ENCODE measurements at places on chromosomes 11 and 22.

GRCh38 chr22:19827341-19828034 lies 27.2 kb downstream of the GNB1L start:
- no peak for DNase-seq

DNA sequence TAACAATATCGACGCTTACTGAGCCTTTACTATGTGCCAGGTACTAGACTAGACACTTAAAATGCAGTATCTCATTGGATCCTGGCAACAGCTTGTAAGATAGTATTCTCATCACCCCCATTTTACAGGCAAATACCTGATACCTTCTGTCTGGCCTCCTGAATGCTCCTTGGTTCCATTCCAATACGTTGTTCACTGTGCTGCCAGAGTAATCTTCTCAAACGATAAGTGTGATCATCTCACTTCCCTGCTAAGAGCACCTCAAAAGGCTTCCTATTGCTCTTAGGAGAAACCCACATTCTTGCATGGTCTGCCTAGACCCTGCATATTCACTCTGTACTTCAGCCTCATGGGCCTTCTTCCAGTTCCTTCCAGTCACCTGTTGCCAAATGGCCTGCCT lies 1.3 kb upstream of the NRIP3 start:
- DNase-seq: no peak

DNA sequence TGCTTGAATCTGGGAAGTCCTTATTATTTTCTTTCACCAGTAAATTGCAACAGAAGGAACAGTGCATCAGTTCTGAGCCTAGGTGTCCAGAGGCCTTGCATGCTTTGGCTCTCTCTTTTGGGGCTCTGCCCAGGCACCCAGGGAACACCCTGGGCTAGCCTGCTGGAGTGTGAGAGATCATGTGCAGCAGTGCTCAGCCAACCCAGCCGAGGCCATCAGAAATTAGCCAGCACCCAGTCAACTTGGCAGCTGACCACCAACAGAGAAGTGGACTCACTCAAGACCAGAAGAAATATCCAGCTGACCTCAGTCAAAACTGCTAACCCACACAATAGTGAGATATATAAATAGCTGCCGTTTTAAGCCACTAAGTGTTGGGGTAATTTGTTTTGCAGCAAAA lies 11.2 kb upstream of the P4HA3 start:
- no peak for DNase-seq

GRCh38 chr11:122304306-122304705 lies 188.3 kb upstream of the BLID start:
- DNase-seq: no peak

GRCh38 chr11:22807855-22808570 lies 21.6 kb downstream of the SVIP start:
- DNase-seq: no peak

DNA sequence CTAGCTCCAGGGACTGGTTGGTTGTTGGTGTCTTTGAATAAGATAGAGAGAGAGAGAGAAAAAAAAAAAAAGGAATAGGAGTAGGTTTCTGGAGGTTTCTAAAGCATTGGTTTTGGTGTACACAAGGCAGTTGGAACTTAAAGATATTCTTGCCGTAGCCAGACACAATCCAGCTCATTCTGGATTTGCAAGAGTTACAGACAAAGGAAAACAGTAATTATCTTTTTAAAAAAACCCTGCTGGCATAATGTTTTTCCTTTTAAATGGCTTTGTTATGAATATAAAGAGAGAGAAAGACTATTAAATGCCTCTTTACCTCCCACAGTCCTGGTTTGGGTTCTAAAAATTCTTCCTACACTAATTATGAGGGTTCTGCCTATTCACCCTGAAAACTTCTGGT lies 120.4 kb upstream of the RAG2 start:
- no peak for DNase-seq

DNA sequence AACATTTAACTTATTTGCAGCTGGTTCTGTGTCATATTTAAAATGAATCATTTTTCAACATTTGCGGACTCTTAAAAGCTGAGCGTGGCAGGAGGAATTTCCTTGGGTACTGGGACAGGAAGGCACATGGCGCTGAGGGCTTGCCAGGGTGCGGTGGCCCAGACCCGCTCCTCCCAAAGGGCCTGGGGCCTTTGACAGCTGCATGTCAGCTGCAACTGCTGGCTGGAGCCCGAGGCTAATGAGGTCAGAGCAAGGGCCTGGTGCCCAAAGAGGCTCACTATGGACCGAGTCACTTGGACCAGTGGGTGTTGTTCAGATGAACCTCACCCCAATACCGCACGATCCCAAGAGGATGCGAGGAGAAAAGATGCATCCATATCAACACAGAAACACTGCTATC lies 326.9 kb downstream of the CTTN start:
- no peak for DNase-seq

DNA sequence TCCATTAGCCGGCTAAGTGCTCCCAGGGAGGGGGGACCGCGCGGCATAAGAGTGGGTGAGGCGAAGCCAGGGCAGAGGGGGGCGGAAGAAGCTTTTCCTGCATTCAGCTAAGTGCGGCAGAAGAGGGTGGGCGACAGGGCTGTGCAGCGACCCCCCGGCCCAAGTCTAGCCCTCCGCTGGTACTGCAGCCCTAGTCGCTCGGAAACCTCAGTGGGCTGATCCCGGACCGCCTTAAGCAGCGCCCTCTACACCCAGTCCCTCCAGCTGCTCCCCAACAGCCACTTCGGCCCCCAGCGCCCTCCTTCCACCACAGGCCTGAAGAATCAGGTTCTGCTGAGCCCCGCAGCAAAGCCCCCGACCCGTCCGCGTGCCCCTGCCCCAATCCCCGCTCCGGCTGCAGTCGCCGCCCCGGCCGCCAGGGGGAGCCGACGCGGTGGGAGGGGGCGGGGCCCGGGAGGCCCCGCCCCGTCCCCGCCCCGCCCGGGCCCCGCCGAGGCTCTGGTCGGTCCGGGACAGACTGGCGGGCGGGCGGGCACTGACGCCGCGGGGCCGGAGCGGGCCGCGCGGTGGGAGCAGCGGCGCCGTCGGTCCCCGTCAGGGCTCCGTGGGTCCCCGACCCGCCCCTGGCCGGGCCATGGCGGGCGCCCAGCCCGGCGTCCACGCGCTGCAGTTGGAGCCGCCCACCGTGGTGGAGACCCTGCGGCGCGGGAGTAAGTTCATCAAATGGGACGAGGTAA lies at the start of gene PLCB3:
Gene PLCB3 (plus strand): TSS at position 515 of the 737 bp plus-strand sequence. CDS start 120 bp downstream, at position 635.
- no peak for DNase-seq

GRCh38 chr11:133058501-133058900 lies 473.8 kb downstream of the OPCML start:
- no peak for DNase-seq

- no peak for DNase-seq
Measured at GRCh38 chr11:131938351-131938751, 567.9 kb downstream of the NTM start.

- DNase-seq: no peak
Measured at GRCh38 chr11:43316451-43316850, 4.7 kb downstream of the API5 start.

DNA sequence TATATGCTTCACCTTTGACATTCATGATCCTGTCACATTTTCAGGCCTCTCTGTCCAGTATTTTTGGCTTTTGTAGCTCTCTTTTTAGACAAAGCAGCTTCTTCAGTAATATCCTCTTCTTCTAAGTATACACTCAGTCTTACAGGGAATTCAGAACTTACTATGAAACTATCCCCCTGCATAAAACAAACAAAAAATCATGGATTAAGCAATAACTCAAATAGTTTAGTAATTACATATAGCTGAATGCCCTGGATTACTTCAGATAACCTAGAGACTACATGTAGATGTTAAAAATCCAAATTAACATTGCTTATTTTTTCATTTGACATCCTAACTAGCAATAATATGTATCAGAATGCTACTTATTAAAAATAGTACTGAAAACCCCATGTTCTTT lies 5.2 kb downstream of the TAF1D start:
- no peak for DNase-seq

DNA sequence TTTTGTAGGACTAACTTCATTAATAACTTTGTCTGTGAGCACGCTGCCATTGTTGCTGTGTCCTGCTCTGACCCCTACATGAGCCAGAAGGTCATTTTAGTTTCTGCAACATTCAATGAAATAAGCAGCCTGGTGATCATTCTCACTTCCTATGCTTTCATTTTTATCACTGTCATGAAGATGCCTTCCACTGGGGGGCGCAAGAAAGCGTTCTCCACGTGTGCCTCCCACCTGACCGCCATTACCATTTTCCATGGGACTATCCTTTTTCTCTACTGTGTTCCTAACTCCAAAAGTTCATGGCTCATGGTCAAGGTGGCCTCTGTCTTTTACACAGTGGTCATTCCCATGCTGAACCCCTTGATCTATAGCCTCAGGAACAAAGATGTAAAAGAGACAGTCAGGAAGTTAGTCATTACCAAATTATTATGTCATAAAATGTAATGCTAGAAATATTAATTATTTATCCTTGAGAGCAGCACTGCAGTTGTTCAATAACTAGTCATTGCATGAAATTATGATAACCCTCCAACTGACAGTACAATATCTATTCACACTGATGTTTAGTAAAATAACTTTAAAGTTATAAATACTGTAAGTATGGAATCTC lies 46.4 kb upstream of the OR5D13 start:
- no peak for DNase-seq

GRCh38 chr11:113632981-113633380 lies 73.1 kb downstream of the TMPRSS5 start:
- DNase-seq: no peak

DNA sequence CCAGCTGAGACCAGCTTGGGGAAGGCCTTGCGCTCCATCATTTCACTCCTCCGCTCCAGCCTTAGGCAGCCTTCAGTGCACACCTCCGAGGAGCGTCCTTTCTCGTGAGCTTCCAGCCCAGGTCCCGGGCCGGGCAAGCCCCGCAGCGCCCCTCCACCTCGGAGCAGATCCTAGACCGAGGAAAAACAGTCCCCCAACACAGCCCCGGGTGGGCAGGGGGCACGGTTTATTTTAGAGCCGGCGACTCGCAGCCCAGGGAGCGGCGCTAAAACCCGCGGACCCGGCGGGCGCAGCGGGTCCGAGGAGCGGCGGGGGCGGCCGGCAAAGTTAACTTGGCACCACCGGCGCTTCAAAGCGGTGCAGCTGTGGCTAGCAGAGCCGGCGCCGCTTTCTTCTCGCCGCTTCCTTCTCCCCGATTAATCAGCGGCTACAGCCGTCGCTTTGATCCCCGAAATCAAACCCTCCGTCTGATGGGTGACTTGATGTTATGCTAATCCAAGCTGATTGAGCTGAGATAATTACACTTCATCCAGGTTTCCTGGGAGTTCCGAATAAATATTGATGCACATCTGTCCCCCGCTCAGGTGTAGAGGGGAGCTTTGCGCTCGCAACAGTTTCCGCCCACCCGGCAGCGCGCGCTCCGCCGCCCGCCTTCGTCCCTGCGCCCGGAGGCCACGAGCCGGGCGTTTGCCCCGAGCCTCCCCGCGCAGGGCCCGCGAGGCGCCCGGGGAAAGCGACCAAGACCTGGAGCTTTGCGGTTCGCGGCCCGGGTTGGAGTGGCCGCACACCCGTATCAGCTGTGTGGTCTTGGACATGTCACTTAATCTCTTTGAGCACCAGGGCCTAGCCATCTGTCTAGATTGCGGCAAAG lies 192.7 kb downstream of the BUD13 start:
- no peak for DNase-seq

- no peak for DNase-seq
Measured at GRCh38 chr11:112656772-112657428, 304.3 kb upstream of the NCAM1 start.

DNA sequence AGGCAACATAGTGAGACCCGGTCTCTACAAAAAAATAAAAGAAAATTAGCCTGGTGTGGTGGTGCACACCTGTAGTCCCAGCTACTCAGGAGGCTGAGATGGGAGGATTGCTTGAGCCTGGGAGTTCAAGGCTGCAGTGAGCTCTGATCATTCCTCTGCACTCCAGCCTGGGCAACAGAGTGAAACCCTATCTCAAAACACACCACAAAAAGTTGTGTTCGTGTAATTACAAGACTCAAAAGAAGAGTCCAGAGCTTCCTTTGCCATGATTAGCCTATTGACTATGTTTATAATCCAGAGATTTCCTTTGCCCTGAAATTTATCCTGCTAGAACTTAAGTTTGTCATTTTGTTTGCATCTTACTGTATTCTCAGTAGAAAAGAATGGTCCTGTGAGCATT lies 21.0 kb downstream of the SGSM3 start:
- DNase-seq: no peak

DNA sequence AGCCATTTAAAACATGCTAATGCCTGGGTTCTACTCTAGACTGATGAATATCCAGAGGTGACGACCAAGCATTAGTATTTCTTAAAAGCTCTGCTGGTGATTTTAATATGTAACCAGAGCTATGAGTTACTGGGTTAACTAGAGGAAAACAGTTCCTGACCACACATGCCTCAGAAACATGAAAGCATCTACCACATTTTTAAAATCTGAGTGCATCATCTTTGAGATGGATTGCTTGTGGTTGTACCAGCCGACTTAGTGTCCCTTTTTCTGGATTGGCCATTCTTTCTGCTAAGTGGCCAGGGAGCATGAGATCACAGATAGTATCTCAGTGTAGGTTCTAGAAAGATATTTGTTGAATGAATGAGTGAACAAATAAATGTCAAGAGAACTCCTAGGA lies 152.4 kb downstream of the NTM start:
- DNase-seq: no peak

- no peak for DNase-seq
Measured at GRCh38 chr11:3929649-3930048, 74.2 kb downstream of the STIM1 start.

GRCh38 chr11:60985501-60985900 lies 14.0 kb downstream of the CD6 start:
- no peak for DNase-seq

DNA sequence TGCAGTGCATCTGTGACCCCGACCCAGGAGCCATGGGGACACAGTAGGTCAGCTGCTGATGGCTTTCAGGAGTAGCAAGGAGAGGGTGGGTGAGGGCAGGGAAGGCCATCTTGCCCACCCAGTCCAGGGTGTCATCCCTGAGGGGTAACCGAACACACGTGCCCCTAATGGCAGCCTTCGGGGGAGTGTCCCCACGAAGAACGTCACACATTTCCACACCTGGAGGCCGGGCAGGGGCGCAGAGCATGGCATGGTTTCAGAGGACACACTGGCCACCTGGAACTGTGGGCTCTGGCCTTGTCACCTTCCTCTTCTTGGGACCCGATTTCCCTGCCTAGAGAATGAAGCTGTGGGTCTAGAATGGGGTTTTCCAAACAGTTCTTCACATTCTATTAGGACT lies 19.4 kb upstream of the BAIAP2L2 start:
- DNase-seq: no peak

- DNase-seq: no peak
Measured at GRCh38 chr11:12287009-12287373, 90.4 kb upstream of the PARVA start.

DNA sequence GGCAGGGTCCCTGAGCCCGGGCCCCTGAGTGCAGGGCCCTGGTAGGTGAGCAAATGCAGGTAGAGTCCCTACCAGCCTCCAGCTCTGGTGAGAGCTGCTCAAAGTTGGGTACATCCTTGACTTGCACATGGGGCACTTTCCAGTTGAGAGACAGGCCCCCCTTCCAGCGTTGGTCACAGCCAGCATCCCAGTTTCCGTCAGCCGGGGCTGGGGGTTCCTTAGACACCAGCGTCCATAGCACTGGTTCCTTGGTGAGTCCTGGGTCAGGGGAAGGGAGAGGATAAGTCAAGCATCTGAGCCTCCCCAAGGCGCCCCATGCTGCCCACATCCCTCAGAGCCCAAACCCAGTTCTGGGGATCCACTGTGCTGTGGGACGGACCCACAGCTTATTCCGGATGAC lies 5.6 kb downstream of the PNPLA5 start:
- no peak for DNase-seq

Measured in keratinocyte (primary cell).